ENCODE measurements at places on chromosomes 5 and 9.

DNA sequence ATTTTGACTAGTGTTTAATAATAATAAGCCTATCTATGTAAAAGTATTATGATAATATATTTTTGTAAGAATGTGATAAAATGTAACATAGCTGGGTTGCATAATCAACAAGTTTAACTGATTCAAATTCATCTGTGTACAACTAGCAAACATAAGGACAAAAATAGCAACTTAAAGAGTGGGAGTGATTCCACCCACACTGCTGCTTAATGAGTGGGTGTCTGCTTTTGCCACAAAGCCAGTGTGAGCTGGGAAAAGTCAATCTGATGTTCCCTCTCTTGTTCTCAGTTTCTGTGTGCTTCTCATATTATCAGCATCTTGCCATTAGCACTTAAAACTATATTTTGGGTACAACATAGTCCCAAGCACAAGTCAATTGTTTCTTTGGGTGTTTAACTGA is 111.1 kb upstream of the DPYSL3 start:
- no peak for DNase-seq

- DNase-seq = no peak
These were observed 312.2 kb downstream of the SPOCK1 start for GRCh38 chr5:137186759-137187461.

- DNase-seq = no peak
These were observed 879.8 kb upstream of the DMAC1 start for GRCh38 chr9:8679371-8679822.

DNA sequence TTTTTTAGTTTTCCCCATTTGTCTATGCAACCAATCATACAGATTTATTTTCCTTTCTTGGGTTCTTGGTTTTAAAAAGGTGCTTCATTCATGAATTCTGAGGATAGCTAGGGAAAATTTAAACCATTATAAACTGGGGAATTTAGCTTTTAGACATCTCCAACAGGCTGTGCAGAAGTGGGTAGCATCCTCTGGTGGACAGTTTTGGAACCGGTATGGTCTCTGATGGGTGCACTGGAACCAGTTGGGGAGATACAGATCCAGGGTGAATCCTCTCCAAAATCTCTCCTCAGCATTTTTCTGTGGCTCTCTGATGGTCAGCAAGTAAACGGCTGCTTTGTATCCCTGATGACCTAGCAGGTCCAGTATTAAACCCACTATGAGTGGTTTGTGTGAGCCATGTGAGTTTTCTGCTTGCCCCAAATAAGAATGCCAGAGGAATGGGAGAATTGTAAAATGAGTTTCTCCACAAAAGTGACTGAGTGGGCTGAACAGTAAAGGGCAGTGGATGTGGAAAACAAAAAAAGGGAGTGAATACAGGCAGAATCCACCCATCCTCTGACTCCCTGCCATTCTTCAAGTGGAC is 9.1 kb upstream of the DNAJC25 start:
- DNase-seq = no peak

DNA sequence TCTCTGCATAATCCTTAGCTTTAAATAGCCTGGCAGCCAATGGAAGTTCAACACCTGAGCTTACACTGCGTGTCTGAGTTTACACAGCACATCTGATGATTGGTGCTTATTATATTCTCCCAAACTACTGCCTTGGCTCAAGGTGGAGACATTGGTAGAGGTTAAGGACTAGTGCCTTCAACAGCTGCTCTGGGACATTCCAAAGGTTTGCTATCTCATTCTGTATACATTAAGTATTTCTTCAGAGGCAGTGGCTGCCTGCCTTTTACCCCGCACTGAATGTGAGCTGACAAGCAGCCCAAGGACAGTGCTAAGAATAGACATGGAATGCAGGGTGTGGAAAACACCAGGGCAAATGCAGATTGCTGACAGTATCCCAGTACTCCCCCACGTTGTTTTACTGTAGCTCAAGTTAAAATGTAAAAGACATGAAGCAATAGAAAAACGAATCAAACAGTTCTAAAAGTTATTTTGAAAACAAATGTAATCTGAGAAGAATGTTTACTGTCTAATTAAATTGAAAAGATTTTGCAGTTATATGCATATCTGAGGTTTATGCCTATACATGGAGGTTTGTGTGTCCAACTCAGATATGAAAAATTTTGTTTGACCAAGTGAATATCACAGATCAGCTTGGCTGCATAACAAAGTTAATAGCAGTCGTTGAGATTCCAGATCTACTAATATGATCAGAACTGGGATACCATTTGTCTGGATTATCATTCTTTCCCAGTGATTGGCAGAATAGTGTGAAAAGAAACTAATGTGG is 1.8 kb downstream of the HSPB3 start:
- DNase-seq = no peak

- no peak for DNase-seq
These were observed 40.3 kb downstream of the TPPP start for GRCh38 chr5:652773-653350.

- no peak for DNase-seq
These were observed 50.1 kb upstream of the TTC39B start for GRCh38 chr9:15357050-15357653.

DNA sequence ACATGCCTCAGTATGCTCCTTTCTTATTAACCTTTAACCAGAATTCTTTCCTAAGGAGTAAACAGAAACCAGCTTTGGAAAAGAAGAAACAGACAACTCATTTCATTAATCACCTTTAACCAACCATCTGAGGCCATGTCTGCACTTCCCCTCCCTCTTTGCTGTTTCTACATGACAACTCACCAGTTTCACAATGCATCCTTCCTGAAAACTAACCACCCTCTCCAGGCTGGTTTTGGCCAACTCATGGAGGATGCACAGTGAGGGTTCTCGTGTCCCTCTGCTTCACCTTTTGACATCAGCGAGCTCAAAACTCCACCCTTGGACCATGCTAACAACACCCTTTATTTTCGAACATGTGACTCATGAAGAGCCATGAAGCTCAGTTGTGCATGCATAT is 244.1 kb downstream of the ELAVL2 start:
- DNase-seq = peak; percentile 66

DNA sequence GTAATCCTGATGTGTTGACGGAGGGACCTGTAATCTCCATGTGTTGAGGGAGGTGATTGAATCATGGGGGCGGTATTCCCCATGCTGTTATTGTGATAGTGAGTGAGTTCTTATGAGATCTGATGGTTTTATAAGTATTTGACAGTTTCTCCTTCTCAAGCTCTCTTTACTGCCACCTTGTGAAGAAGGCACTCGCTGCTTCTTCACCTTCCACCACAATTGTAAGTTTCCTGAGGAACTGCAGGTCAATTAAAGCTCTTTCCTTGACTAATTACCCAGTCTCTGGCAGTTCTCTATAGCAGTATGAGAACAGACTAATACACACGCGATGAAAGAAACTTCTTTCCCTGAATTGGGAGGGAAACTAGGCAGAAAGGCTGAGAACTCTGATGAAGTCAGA is 141.1 kb upstream of the RAD23B start:
- no peak for DNase-seq

GRCh38 chr5:172902497-172903472 is 56.4 kb upstream of the RPL26L1 start:
- DNase-seq = peak; percentile 97

DNA sequence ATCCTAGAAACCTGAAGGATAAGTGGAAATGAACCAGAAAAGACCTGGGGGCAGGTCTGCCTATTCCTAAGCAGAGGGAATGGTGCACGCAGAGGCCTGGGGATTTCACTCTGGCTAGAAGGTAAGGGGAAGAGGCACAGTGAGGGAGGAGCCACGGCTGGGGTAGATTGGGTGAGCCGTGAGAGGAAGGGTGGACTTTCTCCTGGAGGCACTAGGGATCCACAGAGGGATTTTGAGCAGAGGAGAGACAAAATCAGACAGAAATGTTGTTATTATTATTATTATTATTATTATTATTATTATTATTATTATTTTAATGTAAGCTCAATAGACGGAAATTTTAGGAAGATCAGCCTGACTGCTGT is 3.0 kb upstream of the ADGRD2 start:
- no peak for DNase-seq

DNA sequence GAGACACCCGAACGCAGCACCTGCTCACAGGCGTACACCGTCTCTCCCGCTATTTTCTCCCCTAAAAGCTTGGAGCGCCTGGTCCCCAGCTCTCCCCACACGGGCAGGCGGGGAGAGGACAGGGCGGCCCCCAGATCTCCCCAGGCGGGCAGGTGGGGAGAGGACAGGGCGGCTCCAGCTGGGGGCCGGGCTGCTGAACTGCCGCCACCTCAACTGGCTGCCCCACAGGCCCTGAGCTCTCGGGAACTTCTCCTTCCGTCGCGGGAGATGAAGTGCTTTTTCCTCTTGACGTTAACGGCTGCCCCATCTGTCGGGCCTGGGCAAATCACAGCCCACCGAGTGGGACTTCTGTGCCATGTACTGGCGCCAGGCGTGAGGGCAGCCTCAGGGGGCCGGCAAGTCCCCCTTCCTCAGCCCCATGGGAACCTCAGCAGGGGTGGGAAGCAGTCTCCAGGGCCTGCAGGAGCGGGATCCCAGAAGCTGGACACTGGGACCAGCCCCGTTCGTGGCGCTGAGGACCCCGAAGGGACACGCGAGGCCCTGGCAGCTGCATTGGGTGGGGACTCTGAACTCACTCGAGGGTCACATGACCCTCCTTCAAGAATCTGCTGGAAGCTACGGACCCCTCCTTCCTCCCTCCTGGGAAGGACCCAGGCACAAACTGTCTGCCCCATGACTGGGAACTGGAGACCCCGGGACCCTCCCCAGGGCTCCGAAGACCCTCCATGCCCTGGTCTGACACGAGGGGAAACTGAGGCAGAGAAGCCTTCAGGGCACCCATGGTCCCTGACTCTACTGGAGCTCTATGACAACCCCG is 5.7 kb upstream of the EGFL7 start:
- DNase-seq = no peak

GRCh38 chr5:131378721-131379541 is 115.1 kb downstream of the CDC42SE2 start:
- DNase-seq = no peak

DNA sequence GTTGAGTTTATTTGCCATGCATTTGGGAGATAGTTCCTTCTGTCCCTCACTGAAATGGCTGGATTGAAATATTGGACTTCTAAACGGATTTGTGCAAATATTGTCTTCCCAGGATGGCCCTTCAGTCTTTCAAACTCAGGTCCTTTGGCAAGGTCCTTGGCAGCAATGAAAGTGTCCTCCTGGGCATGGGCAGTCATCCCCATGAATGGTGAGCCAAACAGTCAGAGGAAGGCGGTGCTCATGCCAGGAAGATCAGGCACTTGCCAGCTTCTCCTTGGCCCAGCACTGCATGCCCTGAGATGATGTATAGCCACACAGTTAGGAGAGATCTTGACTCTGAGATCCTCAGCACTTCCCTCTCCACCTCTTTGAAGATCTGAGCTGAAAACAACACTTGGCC is 221.4 kb upstream of the KLF4 start:
- DNase-seq = no peak

DNA sequence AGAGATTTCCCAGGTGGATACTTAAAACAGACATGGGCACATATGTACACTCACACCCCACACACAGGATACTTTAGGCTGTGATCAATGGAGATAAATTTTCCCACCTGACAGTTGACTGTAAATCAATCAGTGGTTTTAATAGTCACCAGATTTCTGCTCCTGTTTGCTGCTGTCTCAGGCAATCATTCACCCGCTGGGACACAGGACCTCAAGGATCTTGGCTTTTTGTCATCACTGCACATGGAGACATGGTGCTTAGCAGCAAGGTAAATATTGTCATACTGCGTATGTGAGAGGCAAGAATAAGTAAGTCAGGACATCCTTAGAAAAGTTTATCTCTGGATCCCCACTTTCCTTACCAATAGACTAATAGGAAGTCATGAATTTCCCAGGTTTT is 60.8 kb upstream of the KLF9 start:
- no peak for DNase-seq

DNA sequence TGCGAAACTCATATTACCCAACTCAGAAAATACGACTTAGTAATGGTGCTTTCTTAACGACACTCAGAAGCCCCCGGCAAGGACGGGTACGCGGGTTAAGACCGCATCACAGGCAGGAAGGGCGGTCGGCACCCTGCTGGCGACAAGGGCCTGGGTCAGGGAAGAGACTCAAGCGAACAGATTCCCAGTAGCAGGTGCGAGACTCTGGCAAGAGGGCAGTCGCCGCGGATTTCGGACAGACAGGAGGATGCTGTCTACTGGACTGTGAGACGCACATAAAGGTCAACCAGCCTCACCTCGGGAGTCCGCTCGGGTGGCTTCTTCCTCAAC is 398 bp downstream of the RAPGEF6 start:
- peak; percentile 94 for DNase-seq

- DNase-seq = no peak
These were observed 18.5 kb downstream of the OLFM1 start for GRCh38 chr9:135105938-135106491.

DNA sequence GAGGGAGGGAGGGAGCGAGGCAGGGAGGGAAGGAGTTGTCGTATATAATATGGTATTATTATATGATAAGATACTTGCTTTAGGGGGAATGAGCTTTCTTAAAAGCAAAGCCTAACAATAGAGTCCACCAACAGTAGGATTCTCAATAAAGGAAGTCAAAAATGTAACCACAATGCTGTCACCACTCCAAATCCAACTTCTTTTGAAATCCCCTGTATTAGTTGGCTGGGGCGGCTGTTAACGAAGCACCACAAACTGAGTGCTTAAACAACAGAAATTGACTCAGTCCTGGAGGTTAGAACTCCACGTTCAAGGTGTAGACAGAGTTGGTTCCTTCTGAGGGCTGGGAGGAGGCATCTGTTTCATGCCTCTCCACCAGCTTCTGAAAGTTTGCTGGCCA is 23.1 kb downstream of the GAS1 start:
- DNase-seq = no peak

DNA sequence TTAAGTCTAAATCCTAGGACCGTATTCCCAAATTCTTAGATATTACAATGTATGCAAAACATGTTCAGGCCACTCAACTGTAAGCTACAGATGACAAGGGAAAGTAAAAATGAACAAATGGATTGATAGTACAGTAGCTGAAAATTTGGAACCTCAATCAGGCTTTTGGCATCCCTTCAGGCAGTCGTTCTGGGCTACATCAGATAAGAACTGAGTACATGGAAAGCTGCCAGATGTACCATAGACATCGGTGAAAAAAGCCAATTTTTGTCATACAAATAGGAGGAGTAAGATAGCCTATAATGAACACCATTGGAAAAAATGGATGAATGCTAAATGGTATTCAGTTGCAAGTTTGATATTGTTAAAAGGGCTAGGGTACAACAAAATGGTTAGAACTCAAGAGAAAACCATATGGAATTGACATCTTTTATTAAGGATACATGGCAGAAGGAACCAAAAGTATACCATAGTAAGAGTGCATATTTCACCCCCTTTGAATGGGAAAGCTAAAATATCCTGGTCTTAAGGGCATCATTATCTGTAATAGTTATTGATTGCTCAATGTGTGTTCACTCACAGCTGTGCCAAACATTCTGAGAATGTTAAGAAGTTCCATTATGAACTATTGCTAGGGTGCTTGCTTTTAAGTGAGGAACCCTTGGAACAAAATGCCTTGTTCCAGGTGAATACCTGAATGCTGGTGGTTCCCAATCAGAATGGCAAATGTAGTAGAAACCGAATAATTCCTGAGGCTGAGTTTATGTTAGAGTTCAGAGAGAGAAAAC is 86.4 kb downstream of the NR3C1 start:
- no peak for DNase-seq

- DNase-seq = no peak
These were observed 8.1 kb downstream of the LRRC14B start for GRCh38 chr5:199197-199949.

Measured in esophagus muscularis mucosa (tissue), 4 donors.